ENCODE measurements at places on chromosomes 7 and 10. TPM values are rescaled to one million over a fixed set of nuclear protein-coding genes. Genes with fewer than 3 reads are reported as not detected.

The OR6B1 gene
- not detected for total RNA-seq

The TMEM178B gene
- total RNA-seq, result 6.8 TPM

GRCh38 chr7:25624051-25624450 lies 395.8 kb upstream of the NPVF start:
- no peak for DNase-seq

- DNase-seq, result no peak
Observed at GRCh38 chr7:70654979-70655378, 477.0 kb upstream of the GALNT17 start.

Measured in myocyte (in vitro differentiated cells).